ENCODE measurements at places on chromosomes 2 and 18. TPM values are rescaled to one million over a fixed set of nuclear protein-coding genes. Genes with fewer than 3 reads are reported as not detected.

DNA sequence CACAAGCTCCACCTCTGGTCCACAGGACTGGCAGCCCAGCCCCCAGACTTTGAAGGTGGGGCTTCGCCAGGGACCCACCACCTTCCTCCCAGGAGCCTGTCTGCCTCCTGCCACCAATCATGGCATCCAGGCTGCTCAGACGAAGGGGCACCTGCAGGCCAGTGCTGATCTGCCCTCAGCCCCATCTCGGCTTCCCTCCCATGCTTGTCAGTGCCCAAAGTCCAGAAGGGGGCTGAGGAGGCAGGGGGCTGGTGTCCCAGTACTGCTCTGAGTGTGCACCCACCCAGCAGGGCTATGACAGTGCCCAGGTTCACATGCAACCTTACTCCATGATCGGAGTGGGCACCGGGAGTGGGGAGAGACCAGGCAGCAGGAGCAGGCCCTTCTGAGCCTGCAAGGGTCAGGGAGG is 25.3 kb upstream of the RUFY4 start:
- no peak overlapping the region for H3K27ac ChIP-seq
- no peak overlapping the region for H3K4me3 ChIP-seq
- DNase-seq, result no peak

DNA sequence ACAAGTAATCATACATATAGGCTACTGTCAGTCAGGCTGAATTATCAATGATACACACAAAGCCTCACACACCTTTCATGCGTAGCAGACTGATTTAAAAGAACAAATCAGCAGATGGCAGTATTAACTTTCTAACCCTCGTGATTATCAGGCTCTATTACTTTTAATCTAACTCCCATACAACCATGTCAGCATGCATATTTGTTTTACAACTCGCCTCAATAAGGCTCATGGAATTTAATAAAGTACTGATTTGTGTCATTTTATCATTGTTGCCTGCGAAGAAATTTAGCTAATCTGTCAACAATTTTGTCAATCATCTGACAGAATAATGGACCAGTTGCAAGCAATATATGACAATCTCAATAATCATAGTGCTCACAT is 82.8 kb downstream of the SLC25A12 start:
- H3K36me3 ChIP-seq, result no peaks in the 10 kb centered on the region
- DNase-seq, result no peak
- no peak overlapping the region for H3K27ac ChIP-seq

- no peaks in the 10 kb centered on the region for H3K27me3 ChIP-seq
- DNase-seq, result no peak
- no peaks in the 10 kb centered on the region for H3K36me3 ChIP-seq
- no peaks in the 10 kb centered on the region for H3K4me1 ChIP-seq
Observed at GRCh38 chr2:9152975-9153642, 53.5 kb upstream of the ASAP2 start.

DNA sequence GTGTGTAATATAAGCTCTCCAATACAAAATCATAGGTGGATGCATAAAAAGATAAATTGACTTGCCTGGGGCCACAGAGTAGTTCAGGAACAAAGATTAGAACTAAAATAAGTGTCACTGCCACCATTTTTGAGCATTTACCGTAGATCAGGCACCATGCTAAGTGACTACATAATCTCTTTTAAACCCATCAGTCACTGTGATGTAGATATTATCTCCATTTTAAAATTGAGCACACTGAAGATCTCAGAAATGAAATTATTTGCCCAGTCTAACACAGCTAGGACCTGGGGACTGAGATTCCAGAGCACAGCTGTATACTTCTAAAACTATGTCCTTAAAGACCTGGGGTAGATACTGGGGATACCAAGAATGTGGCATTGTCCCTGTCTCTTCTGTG is 737.3 kb downstream of the CNTNAP5 start:
- H3K27ac ChIP-seq, result no peak overlapping the region
- no peak for DNase-seq
- H3K36me3 ChIP-seq, result no peaks in the 10 kb centered on the region
- no peaks in the 10 kb centered on the region for H3K4me1 ChIP-seq
- H3K27me3 ChIP-seq, result no peaks in the 10 kb centered on the region

DNA sequence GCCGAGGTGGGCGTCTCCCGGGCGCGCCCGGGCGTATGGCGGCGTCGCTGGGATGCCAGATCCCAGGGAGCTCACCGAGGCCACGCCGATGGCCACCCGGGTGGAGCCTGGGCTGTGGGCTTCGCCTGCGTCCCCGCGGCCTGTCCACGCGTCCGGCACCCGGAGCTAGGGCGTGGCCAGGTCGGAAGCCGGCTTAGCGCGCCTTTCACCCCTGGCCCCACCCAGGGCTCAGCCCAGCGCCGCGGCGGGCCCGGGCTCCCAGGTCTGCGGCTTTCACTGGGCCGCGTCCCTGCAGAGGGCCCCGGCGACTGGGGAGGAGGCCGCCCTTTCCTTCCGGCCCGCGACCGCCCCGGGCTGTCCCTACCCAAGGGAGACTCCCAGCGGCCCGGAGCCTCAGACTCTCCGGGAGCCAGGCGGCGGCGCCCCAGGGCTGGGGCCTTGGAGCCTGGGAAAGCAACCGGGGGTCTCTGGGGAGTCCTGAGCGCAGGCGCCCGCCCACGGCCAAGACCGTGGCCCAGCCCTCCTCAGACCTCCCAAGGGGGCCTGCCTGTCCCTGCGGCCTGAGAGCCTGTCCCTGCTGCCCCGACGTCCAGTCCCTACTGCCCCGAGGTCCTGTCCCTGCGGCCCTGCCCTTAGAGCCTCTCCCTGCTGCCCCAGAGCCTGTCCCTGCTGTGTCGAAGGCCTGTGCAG is 36.3 kb upstream of the ITM2C start:
- peaks cover 4% of the 10 kb centered on the region for H3K4me1 ChIP-seq
- H3K27me3 ChIP-seq, result no peaks in the 10 kb centered on the region
- H3K36me3 ChIP-seq, result no peaks in the 10 kb centered on the region
- peak overlapping the region; percentile 26 for H3K4me3 ChIP-seq

DNA sequence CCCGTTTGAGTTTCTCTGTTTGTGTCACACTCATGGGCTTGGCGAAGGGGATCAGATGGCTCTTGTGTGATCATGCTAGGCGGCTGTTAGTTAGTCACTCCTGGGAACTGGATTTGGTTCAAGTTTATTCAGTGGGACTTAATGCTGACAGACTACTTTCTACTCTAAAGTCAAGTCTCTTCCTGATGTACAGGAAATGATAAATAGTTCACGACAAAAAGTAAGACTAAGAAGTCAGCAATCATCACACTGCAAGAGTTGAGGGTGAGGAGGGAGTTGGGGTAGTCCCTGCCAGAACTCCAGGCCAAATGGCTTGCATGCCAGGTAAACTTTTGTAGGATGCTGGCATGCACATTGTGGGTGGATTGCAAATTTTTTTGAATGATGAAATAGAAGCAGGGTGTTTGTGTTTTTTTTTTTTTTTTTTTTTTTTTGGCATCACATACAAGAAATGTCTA is 25.1 kb upstream of the CCL20 start:
- H3K4me3 ChIP-seq, result no peak overlapping the region
- H3K4me1 ChIP-seq, result no peaks in the 10 kb centered on the region
- DNase-seq, result no peak
- H3K36me3 ChIP-seq, result no peaks in the 10 kb centered on the region

GRCh38 chr2:218709908-218710307 is 727 bp upstream of the TTLL4 start:
- no peak overlapping the region for H3K4me3 ChIP-seq
- H3K27me3 ChIP-seq, result no peaks in the 10 kb centered on the region
- no peaks in the 10 kb centered on the region for H3K36me3 ChIP-seq
- no peaks in the 10 kb centered on the region for H3K4me1 ChIP-seq

DNA sequence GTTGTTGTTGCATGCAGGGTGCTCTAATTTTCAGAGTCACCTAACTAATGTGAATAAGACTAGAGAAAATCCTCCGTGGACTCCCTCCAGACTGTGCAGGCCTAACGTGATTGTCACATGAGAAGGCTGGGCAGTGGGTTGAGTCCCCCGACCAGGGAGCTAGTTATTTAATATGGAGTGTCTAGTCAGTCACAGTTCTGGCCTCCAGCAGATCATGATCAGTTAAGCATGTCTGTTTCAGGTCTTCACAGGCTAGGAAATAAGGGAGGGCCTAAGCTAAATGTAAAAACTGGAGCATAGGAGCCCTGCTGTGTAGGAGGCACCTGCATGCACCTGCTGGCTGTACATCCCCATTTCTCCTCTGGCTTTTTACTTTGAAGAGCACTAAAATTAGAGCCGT is 86.8 kb downstream of the PRPF40A start:
- no peaks in the 10 kb centered on the region for H3K36me3 ChIP-seq
- no peak overlapping the region for H3K4me3 ChIP-seq
- H3K4me1 ChIP-seq, result no peaks in the 10 kb centered on the region
- no peaks in the 10 kb centered on the region for H3K27me3 ChIP-seq

Gene C1QL2
- total RNA-seq, result 1.4 TPM

Gene GYPC
- 32.9 TPM for total RNA-seq

Gene PARD6G
- 12.3 TPM for total RNA-seq

Measured in prostate gland (tissue), 2 donors.